Effector memory CD8-positive, alpha-beta T cell (primary cell): ENCODE measurements at places on chromosomes 16 and 17.

GRCh38 chr17:49968405-49969133 is 421 bp upstream of the DLX4 start:
- DNase-seq = peak; percentile 71

DNA sequence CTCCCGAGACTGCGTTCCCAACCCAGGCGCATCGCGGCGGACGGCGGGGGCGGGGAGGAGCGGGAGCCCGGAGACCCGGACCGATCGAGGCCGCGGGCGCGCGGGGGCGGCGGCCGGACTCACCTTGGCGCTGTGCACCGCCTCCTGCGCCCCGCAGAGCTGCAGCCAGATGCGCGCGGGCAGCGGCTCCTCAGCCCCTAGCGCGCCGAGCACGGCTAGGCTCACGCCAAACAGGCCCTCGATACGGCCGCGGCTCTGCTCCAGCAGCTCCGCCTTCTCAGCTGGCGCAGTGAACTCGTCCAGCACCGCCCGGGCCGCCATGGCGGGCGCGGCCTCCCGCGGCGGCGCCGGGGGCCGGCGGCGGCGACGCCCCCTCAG is 339 bp downstream of the N4BP1 start:
- DNase-seq = no peak

DNA sequence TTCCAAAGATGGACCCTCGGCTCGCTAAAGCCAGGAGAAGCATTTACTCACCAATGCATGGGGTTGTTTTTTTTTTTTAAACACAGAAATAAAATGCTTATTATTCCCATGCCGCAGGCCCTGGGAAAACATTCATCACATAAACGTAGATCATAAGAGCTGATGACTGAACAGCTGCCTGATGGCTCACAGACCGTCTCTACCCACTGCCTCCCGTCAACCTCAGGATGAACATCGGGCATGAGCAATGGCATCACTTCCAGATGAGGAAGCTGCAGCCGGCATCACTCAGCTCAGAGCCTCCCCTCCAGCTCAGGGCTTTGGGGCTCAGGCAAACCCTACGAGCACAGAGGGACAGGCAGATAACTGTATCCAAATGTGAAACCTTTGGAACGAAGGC is 380.6 kb downstream of the CPPED1 start:
- DNase-seq = no peak

GRCh38 chr16:72832621-72833248 is 215.2 kb downstream of the ZFHX3 start:
- peak; percentile 39 for DNase-seq

DNA sequence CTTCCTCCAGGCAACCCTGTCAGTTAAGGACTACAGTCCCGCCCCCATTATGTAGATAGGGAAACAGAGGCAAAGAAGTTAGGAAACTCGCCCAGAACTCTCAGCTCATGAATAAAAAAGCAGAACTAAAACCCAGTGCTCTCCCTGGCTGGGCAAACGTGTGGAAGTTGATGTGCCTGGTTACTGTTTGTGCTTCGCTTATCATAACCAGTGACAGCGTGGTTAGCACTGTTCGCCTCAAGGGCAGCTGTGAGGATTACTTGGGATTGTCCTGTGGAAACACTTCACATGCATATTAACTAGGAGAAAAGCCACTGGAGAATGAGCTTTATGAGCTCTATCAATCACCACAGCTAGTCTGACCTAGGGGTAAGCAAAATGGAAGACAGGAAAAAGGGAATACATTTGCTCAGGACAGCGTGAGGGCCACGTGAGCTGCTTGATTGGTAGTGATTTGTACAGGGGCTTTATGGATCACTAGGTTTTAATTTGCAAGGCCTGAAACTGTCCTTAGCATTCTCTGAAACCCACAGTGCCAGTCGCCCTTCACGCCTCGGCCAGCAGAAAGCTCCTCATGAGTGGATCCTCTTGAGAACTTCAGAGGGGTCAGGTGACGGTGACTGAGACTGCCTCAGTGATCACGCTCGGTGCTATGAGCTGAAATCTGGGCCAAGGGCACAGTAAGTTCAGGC is 19.9 kb downstream of the CYB5D2 start:
- DNase-seq = no peak

DNA sequence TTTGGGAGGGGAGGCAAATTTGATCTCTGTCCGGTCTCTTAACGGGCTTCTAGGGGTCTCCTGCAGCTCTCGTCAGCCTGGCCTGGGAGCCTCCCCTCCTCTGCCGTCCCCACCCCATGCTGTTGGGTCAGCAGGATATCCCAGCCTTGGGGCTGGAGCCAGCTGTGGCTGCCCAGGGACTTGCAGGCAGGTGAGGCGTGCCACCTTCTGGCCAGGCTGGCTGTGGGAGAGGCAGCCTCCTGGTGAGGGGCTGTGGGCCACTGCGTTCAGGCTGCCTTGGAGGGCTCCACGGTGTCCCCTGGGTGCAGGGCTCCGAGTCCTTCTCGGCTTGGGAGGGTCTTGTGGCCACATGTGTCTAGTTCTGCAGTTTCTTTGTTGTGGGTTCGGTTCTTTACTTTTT is 34.6 kb downstream of the TBCD start:
- DNase-seq = no peak

GRCh38 chr17:65626451-65626850 is 65.0 kb upstream of the AXIN2 start:
- no peak for DNase-seq

DNA sequence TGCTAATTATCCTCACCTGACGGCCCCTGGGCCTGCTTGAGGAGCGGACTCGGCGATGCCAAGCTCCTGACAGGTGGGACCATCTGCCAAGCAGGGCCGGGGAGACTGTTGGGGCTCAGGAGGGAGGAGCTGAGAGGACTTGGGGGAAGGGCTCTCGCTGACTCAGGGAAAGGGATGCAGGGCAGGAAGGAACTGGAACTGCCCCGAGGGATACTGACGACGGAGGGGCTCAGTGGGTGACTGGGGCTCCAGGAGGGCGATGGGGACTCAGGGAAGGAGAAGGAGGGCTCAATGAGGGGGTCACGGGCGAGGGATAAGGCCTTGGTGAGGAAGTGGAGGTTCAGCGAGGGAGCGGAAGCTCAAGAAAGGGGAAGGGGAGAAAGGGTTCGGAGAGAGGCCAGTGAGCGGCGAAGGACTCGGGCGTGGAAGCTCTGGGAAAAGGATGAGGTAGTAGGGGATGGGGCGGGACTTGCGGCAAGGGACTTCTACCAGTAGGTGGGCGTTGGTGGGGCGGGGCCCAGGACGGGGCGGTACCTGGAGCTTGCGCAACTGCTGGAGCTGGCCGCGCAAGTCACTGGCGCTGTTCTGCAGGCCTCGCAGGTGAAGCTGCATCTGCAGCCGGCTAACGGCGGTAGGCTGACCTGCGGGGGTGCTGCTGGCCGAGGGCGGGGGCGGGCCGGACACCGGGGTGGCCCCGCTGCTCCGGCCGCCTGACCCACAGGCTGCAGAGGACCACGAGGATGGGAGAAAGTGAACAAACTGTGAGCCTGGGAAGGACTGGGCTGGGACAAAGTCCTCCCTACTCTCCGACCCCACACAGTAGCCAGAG is 46.5 kb downstream of the SRCIN1 start:
- DNase-seq = peak; percentile 88

- DNase-seq = no peak
These were observed 194.3 kb downstream of the C16orf78 start for GRCh38 chr16:49567950-49568349.

- DNase-seq = no peak
These were observed 162.3 kb downstream of the KATNIP start for GRCh38 chr16:27712251-27712711.

GRCh38 chr17:75637143-75637538 is 3.9 kb downstream of the SMIM5 start:
- no peak for DNase-seq

GRCh38 chr16:88886420-88886844 is 20.0 kb upstream of the PABPN1L start:
- DNase-seq = no peak

DNA sequence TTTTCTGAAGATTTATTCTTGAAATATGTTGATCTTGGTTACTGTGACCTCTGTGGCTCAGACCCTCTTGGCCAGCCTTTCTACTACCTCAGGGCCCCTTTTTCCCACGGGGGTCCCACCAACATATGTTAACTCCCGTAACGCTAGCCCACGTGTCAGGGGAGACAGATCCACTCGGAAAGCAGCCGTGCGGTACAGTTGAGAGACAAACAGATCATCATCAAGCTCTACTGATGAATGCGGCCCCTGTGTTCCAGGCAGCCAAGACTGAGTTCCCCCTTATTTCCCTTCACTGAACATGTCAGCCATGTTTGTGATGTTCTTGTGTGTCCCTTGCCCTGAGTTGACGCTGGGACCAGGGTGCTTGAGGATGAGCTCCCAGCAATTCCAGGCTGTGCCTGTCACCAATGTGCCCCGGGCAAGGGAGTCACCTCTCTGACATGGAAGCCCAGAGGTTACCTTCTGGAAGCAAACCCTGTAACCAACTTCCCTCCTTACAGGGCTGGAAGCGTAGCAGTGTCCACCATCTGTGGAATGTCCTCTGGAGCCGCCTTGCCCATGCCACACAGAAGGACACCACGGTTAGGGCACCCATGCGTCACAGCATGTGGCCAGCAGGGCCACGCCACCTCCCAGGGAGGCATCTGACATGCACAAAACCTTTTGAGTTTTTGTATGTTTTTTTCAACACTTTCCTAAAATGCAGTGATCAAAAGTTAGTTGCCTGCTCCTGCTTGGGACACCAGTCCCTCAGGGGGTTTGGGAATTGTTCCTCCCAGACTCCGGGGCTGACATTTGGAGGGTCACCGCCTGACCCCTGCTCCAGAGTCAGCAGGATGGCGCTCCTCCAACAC is 193.7 kb upstream of the CHMP6 start:
- no peak for DNase-seq

DNA sequence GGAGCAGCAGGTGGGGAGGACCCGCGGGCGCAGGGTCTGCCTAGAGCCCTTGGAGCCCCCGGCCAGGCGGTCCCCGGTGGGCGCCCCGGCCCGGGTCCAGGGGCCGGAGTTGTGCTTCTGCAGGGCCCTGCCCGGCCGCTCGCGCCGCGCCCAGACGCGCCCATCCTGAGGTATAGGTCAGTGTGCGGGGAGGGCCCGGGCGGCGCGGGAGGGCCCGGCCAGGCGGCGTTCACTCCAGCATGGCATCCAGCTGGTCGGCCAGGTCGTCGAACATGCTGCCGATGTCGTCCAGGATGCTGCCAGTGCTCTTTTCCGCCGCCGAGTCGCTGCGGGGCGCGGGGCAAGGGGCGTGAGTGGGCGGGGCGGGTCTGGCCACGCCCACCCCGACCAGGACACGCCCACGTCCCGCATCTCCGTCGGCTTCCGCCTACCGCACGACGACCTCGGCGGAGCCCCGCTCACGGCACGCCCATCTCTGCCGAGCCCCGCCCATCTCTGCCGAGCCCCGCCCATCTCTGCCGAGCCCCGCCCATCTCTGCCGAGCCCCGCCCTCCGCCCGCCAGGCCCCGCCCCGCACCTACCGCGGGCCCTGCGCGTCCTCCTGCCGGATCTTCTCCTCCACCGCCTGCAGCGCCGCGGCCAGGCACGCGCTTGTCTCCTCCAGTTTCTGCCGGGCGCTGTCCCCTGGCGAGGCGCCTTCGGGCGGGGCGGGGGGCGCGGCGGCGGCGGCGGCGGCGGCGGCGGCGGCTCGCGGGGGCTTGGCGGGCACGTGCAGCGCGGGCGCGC is 17.9 kb downstream of the CASKIN1 start:
- DNase-seq = peak; percentile 19

- no peak for DNase-seq
These were observed 27.4 kb upstream of the SSTR2 start for GRCh38 chr17:73137376-73137775.

GRCh38 chr16:7755347-7755882 is 422.8 kb downstream of the RBFOX1 start:
- no peak for DNase-seq

GRCh38 chr17:65800655-65801054 is 239.2 kb upstream of the AXIN2 start:
- DNase-seq = no peak

- DNase-seq = no peak
These were observed 35.9 kb downstream of the CBFA2T3 start for GRCh38 chr16:88940862-88941817.

- DNase-seq = no peak
These were observed 18.0 kb upstream of the TRIM37 start for GRCh38 chr17:59124665-59125064.

DNA sequence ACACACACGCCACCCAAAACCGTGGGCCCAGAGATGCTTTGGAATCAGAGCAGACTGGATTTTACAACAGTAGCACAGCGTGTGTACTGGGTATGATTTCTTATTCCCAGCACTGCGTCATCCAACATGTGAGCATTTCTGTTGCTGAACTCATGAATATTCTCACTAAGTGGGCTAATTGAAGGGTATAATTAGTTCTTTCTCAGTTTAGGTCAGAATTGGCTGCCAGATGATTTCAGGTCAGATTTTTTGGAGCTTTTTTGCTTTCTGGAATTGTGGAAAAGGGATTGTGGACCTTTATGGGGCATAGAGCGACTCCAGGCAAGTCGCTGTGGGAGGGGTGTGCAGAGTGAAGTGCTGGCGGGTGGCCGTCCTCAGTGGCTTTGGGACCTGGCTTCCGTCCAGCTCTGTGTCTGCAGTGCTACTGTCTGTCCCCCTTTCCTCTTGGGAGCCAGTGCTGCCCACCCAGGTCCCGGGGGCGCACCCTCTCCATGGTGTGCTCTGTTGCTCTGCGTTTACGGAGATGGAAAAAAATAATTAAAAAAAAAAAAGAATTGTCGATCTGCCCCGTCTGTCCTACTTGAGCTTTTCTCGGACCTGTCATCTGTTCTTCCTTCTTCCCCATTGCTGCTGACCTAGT is 25.0 kb downstream of the FOXK2 start:
- DNase-seq = no peak

GRCh38 chr17:37567538-37567937 is 41.7 kb downstream of the SYNRG start:
- no peak for DNase-seq

- no peak for DNase-seq
These were observed 79.5 kb downstream of the SLC6A2 start for GRCh38 chr16:55735120-55735781.

DNA sequence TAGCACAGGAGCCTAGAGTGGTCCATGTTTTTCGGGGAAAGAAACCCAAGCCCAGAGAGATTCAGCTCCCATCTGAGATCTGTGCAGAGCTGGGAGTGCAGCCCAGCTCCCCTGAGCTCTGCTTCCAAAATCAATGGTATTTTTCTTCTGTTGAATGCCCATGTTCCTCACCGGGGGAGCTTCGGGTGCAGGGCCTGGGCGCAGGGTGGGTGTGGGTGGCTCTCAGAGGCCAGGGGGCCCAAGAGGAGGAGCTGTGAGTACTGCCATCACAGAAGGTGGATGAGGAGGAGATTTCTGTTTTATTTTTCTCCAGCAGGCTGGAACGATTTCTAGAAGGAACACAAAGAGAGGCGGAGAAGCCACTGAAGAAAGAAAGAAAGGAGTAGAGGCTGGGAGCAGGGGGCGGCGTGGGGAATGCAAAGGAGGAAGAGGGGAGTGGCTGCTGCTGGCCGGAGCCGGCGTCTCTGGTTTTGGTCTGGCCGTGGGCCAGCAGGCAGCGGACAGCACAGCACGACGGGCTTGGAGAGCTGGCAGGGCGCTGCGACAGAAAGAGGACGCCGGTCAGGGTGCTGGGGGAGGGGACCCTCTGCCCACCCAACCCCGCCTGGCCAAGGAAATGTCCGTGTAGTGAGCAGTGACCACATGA is 76.2 kb upstream of the KSR1 start:
- no peak for DNase-seq
